Stimulated activated CD4-positive, alpha-beta T cell treated with anti-CD3 and anti-CD28 coated beads, Interleukin-15, amount 100 ng/mL, for 1 hour (primary cell): ENCODE measurements at places on chromosomes 7 and 10.

- DNase-seq = no peak
Measured at GRCh38 chr10:52484206-52485065, 170.4 kb downstream of the DKK1 start.

GRCh38 chr10:23412223-23412622 is 26.7 kb upstream of the OTUD1 start:
- no peak for DNase-seq

DNA sequence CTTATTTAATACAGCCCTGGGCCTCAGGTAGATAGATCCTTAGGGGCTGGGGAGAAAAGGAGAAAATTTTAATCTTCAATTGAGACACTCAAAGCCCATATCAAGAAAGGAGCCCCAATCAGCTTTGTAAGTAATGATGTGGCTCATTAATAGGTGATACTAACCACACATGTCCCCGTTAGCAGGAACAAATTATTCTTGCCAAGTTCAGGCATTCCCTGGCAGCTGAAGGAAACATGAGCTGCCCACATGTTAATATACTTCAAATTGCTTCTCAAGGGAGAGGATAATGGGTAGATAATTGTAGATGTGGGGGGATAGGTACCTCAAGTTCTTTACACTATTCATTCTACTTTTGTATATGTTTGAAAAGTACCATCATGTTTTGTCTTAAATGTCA is 14.5 kb downstream of the IFIT5 start:
- no peak for DNase-seq

DNA sequence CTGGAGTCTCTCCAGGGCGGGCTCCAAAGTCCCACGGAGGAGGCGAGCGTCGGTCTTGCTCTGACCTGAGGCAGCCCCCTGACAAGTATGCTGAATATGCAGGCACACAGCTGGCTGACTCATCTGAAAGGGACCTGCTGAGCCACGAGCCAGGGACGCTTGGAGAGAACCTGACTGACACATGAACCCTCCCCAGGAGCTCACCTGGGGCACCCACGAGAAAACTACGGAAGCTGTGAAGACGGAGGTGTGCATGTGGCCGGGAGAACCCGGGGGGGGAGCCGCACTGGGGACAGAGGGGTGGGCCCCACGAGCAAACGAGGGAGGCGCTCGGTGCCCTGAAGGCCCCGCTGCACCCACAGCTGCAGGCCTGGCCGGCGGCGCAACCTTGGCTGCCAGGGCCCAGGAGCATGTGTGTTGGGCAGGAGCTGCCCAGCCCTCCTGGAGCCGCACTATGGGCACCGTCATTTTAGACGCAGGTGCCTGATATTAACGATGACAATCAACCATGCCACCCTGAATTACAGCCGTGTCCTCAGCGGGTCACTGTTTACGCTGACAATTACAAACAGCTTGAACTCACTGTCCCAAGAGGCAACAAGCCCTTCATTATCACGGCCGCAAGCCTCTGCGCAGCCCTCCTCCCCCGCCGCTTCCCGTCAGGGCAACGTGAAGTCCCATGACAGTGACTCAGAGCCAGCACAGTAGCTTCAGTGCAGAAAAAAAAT is 64.7 kb downstream of the DIP2C start:
- DNase-seq = no peak

DNA sequence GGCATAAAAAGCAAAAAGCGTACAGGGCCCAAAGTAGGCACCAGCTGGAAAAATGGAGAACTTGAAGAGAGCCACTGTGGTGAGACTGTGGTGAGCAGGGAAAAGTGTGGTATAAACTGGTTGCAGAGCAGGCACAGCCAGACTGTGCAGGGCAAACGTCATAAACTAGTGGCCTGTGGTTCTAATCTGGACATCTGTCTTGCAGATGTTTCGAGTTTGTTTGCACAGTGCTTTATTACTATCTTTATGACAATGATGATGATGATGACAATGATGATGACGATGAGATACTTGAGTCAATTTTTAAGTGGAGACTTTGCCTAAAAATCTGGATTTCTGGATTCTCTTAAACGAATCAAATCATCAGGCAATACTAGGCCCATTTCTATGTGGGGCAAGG is 45.7 kb downstream of the SEMA3C start:
- no peak for DNase-seq

DNA sequence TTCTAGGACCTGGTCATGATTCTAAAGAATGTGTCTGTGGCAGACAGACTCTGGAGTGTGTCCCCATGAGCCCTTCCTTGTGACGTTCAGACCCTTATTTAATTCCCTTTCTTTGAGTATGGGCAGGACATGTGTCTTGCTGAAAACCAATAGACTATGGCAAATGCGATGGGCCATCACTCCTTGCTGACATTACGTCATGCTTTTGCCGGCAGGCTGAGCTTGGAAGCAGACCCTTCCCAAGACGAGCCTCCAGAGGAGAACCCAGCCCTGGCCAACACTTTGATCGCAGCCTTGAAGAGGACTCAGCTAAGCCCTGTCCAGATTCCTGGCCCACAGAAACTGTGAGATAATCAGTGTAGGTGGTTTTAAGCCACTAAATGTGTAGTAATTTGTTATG is 18.4 kb upstream of the TMEM236 start:
- DNase-seq = no peak

GRCh38 chr7:2646680-2647571 is 15.1 kb downstream of the TTYH3 start:
- DNase-seq = no peak

DNA sequence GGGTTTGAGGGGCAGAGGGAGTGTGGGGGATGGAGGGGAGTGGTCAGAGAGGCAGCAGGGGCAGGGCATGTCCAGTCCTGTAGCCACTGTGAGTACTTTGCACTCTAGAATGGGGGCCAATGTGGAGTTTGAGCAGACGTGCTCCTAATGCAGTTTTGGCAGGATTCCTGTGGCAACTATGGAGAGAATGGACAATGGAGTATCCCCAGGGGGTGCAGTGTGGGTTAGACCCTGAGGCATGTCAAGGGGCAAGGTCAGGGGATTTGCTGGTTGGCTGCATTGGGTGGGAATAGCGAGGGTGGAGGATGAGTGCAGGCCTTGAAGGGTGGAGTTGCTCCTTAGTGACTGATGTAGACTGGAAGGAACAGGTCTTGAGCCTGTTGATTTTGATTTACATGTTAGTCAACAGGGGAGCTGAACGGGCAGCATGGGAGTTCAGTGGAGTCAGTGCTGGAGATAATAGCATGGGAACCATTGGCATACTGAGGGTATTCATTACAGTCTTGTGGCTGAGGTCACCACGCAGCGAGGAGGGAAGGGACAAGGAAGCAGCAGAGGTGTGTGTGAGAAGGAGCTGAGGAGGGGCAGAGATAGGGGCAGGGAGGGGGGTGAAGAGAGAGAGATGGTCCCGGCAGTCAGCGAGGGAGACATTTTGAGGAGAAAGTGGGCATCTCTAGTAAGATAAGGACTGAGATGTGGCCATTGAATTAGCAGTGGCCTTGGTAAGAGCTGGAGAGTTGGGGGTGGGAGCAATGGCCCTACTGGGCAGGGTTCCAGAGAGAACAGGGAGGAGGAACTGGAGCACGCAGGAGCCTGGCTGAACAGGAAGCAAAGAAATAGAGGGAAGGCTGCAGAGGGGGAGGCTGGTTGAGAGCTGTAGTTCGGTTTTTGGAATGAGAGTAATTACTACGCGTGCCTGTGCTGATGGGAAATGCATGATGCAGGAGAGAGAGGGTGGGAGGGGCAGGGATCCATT is 112.7 kb downstream of the CCNY start:
- DNase-seq = no peak

GRCh38 chr7:135536150-135536549 is 21.6 kb upstream of the NUP205 start:
- DNase-seq = no peak

DNA sequence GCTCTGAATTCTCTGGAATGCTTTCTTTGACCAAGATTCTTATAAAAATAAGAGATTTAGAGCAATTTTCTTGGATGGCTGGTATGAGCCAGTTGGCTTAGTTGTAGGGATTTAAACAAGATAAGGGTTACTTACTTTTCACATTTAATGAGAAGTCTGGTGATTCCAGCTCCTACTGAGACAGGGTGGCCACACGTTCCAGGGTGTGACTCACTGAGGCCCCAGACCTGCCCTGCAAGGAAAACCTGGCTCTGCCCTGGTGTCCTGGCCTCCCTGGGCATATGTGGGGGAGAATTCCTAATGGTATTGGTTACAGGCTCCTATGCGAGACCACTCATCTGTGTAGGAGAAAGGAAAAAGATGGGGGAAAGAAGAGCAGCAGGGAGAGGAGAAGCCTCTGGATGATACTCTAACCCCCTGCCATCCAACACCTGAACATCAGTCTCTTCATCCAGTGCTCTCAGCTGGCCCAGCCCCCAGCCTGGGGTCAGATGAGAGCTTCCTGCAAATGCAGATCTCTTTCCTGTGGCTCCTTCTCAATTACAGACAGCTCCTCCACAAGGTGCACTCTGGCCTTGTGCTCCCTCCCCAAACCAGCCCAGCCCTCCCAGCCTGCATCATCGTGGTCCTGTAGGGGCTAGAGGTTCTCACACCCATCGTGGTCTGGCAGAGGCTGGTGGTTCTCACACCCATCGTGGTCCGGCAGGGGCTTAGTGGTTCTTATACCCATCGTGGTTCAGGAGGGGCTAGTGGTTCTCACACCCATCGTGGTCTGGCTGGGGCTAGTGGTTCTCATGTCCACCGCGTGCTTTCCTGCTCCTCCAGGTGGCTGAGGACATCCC is 139.9 kb downstream of the EGFR start:
- no peak for DNase-seq

DNA sequence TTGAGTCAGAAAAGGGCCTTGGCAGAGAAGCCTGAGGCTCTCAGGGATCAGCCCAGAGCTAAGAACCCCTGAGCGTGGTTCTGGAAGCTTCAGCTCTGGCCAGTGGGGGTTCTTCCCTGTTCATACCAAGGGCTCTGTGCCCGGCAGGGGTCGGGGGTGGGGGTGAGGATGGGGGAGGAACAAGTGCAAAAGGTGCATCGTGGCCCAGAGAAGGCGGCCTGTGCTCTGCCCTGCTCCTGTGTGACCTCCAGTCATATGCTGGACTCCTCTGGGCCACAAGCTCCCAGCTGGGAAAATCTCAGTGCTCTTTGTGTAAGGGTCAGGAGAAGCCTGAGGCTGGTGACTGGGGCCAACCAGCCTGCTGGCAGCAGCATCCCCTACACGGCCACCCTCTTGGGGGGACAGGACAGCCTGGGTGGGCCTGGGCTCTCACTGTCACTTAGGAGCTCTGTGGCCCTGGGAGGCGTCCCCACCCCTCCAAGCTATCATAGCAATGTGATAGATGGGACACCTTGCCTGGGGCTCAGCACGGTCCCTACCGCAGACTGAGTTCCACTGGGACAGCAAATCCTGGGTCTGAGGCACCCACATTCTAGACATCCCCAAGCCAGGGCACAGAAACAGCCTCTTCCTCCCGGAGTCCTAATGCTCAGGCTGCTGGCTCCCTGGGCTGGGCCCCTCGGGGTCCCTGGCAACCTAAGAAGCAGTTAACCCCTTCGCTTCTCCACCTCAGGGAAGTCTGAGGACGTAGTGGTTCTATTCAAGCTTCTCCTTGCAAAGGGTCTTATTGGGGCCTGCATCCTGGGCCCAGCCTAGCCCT is 2.5 kb downstream of the MMRN2 start:
- DNase-seq = no peak

GRCh38 chr10:35372329-35372728 is 36.0 kb downstream of the CCNY start:
- DNase-seq = no peak

- no peak for DNase-seq
Measured at GRCh38 chr10:121509796-121510195, 88.4 kb downstream of the FGFR2 start.
